ENCODE measurements at places on chromosomes 12 and 14. TPM values are rescaled to one million over a fixed set of nuclear protein-coding genes. Genes with fewer than 3 reads are reported as not detected.
A peak's percentile ranks its signal among the peaks of the same experiment; 100 is the strongest.

The KRT2 gene
- not detected for total RNA-seq

DNA sequence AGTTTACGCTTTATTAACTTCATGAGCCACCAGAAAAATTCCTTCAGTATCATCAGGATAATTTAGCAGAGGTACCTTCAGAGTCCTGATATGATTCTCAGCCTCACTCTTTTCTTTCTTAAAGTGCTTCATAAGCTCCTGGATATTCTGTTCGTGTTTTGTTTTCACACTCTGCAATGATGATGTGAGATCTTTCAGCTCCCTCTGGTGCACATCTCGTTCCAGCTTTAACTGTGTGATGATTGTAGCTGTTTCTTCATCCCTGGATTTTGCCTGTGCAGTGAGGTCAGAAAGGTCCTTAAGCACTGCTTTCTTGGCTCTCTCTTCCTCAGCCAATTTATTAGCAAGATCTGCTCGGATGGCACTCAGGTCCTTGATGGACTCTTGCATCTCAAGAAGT is 156.7 kb downstream of the CEP128 start:
- no peaks in the 10 kb centered on the region for H3K27me3 ChIP-seq
- H3K4me1 ChIP-seq: no peaks in the 10 kb centered on the region
- no peak overlapping the region for H3K27ac ChIP-seq
- H3K4me3 ChIP-seq: no peak overlapping the region
- DNase-seq: no peak

DNA sequence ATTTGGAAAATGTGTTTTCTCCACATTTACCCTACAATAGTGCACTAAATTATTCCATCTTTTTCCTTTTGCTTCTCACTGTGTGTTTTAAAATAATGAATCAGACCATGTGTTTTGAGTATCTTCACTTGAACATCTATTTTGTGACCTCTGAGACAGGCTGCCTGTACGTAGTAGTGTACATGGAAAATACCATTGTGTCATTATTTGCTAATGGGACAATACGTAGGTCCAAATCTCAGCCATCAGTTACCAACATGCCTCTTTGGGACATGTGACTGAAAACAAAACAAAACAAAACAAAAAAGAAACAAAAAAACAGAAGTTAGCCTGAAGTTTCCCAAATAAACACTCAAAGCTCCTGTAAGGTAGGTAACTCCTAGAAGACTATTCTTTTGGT is 7.1 kb upstream of the MYF6 start:
- no peaks in the 10 kb centered on the region for H3K36me3 ChIP-seq
- peaks cover 35% of the 10 kb centered on the region for H3K27me3 ChIP-seq
- DNase-seq: no peak
- no peak overlapping the region for H3K27ac ChIP-seq
- H3K4me3 ChIP-seq: no peak overlapping the region

The ITGB7 gene
- total RNA-seq: not detected

GRCh38 chr14:67186789-67187584 is 2.3 kb upstream of the GARIN2 start:
- H3K4me1 ChIP-seq: no peaks in the 10 kb centered on the region
- H3K4me3 ChIP-seq: no peak overlapping the region
- H3K27ac ChIP-seq: no peak overlapping the region
- no peaks in the 10 kb centered on the region for H3K36me3 ChIP-seq
- DNase-seq: no peak
- no peaks in the 10 kb centered on the region for H3K27me3 ChIP-seq

- H3K27me3 ChIP-seq: no peaks in the 10 kb centered on the region
- no peak overlapping the region for H3K27ac ChIP-seq
- no peaks in the 10 kb centered on the region for H3K4me1 ChIP-seq
These were observed 11.9 kb downstream of the RIN3 start for GRCh38 chr14:92525322-92526095.

GRCh38 chr12:88580051-88580871 is at the start of gene KITLG:
TSS of gene KITLG (minus strand) at chr12:88580471. CDS start at chr12:88580278, 193 bp downstream.
- peaks cover 43% of the 10 kb centered on the region for H3K27me3 ChIP-seq
- peak; percentile 92 for DNase-seq
- H3K4me1 ChIP-seq: peaks cover 47% of the 10 kb centered on the region
- peak within 1 kb of the TSS; percentile 83 for H3K4me3 ChIP-seq

The APOF gene
- not detected for total RNA-seq

DNA sequence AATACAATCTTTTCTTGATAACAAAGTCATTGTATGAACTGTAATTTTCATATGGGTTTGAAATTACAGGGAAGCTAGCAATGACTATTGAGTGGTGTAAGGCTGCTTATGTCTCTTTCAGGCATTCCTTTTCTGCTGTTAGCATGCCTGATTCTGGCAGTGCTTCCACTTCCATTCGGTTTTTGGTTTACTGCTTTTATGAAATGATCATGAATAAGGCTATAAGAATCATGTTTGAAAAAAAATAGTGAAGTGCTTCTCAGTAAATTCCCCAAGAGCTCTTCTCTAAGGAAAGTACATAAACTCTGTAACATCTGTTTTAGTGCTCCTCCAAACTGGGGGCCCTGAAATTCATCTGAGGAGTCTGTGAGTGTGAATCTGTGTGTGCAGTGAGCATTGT is 434.0 kb upstream of the RGS6 start:
- H3K27ac ChIP-seq: no peak overlapping the region
- DNase-seq: no peak
- no peaks in the 10 kb centered on the region for H3K27me3 ChIP-seq
- H3K4me3 ChIP-seq: no peak overlapping the region
- peaks cover 4% of the 10 kb centered on the region for H3K4me1 ChIP-seq

DNA sequence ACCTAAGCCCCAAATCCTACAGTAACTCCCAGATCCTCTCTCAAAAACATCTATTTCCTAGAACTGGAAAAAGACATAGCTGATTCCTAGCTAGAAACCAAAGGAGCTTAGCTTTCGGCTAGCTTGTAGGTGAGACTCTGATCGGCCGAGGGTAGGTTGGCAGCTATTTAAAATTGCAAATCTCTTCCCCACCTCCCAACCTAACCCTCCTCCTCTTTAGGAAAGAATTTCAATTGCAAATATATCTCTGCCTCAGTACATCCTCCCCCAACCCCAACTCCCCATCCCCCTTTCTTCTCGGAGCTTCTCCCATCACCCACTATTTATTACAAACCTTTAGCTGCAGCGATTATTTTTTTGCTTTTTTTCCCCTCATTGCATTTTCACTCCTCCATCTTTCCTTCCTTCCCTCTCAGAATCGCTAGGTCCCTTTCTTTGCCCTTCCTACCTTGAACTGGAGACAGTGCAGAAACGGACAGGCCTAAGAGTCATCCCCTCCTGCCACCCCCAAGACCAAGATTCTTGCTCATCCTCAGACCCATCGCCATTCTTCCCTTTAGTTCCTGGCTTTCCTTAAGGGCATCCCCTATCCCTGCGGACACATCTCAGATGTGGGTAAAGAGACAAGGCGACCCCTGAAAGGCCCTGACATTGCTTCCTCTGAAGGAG is 13.4 kb downstream of the ZFHX2 start:
- peak overlapping the region; percentile 100 for H3K27ac ChIP-seq
- H3K36me3 ChIP-seq: peaks cover 6% of the 10 kb centered on the region
- H3K4me1 ChIP-seq: peaks cover 44% of the 10 kb centered on the region
- peak overlapping the region; percentile 60 for H3K4me3 ChIP-seq
- peak; percentile 75 for DNase-seq

GRCh38 chr12:65051218-65051617 is 69.9 kb downstream of the WIF1 start:
- no peaks in the 10 kb centered on the region for H3K36me3 ChIP-seq
- H3K27me3 ChIP-seq: no peaks in the 10 kb centered on the region
- DNase-seq: no peak
- no peak overlapping the region for H3K27ac ChIP-seq
- H3K4me3 ChIP-seq: no peak overlapping the region

The SERPINA10 gene
- not detected for total RNA-seq

The TMPRSS12 gene
- not detected for total RNA-seq

The NFE2 gene
- total RNA-seq: 1.3 TPM

GRCh38 chr14:92258934-92259333 is 64.0 kb upstream of the SLC24A4 start:
- H3K36me3 ChIP-seq: no peaks in the 10 kb centered on the region
- H3K27ac ChIP-seq: no peak overlapping the region
- H3K4me1 ChIP-seq: peaks cover 13% of the 10 kb centered on the region
- no peak for DNase-seq
- peaks cover 28% of the 10 kb centered on the region for H3K27me3 ChIP-seq

GRCh38 chr12:63965936-63966605 is 121.6 kb downstream of the SRGAP1 start:
- no peak for DNase-seq
- H3K27ac ChIP-seq: no peak overlapping the region
- H3K27me3 ChIP-seq: no peaks in the 10 kb centered on the region
- no peaks in the 10 kb centered on the region for H3K36me3 ChIP-seq
- peaks cover 17% of the 10 kb centered on the region for H3K4me1 ChIP-seq

DNA sequence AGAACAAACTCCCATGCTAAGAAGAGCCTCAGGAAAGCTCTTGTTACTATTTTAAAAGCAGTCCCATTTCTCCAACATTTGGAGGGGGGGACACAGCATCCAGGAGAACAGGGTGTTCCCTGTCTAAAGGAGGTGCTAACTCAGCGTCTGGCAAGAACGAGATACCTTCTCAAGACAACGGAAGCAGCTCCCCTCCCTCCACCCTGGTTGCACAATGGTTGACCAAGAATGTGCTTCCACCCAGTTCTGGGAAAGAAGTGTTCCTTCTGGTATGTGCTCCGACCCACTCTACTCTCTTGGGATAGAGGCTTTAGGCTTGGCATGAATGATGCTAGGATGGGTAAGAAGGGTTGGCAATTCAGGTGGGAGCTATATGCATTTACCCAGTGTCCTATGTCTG is 1.5 kb upstream of the KRT6A start:
- peak; percentile 16 for DNase-seq
- H3K27me3 ChIP-seq: no peaks in the 10 kb centered on the region
- H3K36me3 ChIP-seq: no peaks in the 10 kb centered on the region
- no peak overlapping the region for H3K27ac ChIP-seq
- H3K4me3 ChIP-seq: no peak overlapping the region
- peaks cover 19% of the 10 kb centered on the region for H3K4me1 ChIP-seq

DNA sequence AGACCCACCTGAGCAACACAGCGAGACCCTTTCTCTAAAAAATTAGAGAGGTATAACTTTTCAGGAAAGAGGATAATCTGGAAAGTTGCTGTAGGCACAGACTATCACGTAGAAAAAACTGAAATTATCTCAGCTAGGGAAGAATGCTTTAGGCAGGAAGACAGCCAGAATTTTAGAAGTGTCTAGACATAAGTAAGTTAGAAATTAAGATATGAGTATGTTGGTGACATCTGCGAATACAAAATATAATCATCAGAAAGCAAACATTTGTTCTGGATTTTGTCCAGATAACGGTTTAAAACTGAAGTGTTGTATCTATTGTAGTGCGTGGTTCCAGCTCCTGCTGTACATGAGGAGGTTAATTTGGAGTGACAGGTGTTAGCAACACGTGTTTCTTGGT is 123.2 kb downstream of the FBXL14 start:
- H3K36me3 ChIP-seq: no peaks in the 10 kb centered on the region
- H3K4me1 ChIP-seq: peaks cover 25% of the 10 kb centered on the region
- no peak overlapping the region for H3K27ac ChIP-seq
- no peaks in the 10 kb centered on the region for H3K27me3 ChIP-seq

- no peak for DNase-seq
- no peaks in the 10 kb centered on the region for H3K4me1 ChIP-seq
- H3K4me3 ChIP-seq: no peak overlapping the region
- peaks cover 19% of the 10 kb centered on the region for H3K36me3 ChIP-seq
- H3K27ac ChIP-seq: no peak overlapping the region
- H3K27me3 ChIP-seq: no peaks in the 10 kb centered on the region
These were observed 30.2 kb downstream of the PRDM4 start for GRCh38 chr12:107730618-107731341.

GRCh38 chr12:25480145-25480544 is 72.9 kb downstream of the LMNTD1 start:
- no peaks in the 10 kb centered on the region for H3K4me1 ChIP-seq
- DNase-seq: no peak
- no peak overlapping the region for H3K4me3 ChIP-seq
- H3K27me3 ChIP-seq: no peaks in the 10 kb centered on the region
- H3K27ac ChIP-seq: no peak overlapping the region
- no peaks in the 10 kb centered on the region for H3K36me3 ChIP-seq

- DNase-seq: peak; percentile 50
- H3K4me1 ChIP-seq: peaks cover 5% of the 10 kb centered on the region
- H3K4me3 ChIP-seq: no peak overlapping the region
- no peak overlapping the region for H3K27ac ChIP-seq
- H3K36me3 ChIP-seq: no peaks in the 10 kb centered on the region
These were observed 1225.6 kb downstream of the VRK1 start for GRCh38 chr14:98022541-98023520.

GRCh38 chr12:129298921-129299320 is 445.6 kb downstream of the GLT1D1 start:
- DNase-seq: no peak
- H3K27ac ChIP-seq: no peak overlapping the region
- no peaks in the 10 kb centered on the region for H3K36me3 ChIP-seq
- no peaks in the 10 kb centered on the region for H3K27me3 ChIP-seq
- H3K4me1 ChIP-seq: no peaks in the 10 kb centered on the region

- DNase-seq: no peak
- H3K4me1 ChIP-seq: no peaks in the 10 kb centered on the region
- H3K4me3 ChIP-seq: no peak overlapping the region
- H3K36me3 ChIP-seq: no peaks in the 10 kb centered on the region
- H3K27ac ChIP-seq: no peak overlapping the region
- no peaks in the 10 kb centered on the region for H3K27me3 ChIP-seq
These were observed 82.6 kb downstream of the VWF start for GRCh38 chr12:6041891-6042290.

All from GM23338 (cell line).